ENCODE measurements at places on chromosomes 6 and 20. TPM values are rescaled to one million over a fixed set of nuclear protein-coding genes. Genes with fewer than 3 reads are reported as not detected.
A peak's percentile ranks its signal among the peaks of the same experiment; 100 is the strongest.

Gene PDYN
- not detected for total RNA-seq

- no peak for DNase-seq
These were observed 42.2 kb downstream of the NFATC2 start for GRCh38 chr20:51500311-51500710.

DNA sequence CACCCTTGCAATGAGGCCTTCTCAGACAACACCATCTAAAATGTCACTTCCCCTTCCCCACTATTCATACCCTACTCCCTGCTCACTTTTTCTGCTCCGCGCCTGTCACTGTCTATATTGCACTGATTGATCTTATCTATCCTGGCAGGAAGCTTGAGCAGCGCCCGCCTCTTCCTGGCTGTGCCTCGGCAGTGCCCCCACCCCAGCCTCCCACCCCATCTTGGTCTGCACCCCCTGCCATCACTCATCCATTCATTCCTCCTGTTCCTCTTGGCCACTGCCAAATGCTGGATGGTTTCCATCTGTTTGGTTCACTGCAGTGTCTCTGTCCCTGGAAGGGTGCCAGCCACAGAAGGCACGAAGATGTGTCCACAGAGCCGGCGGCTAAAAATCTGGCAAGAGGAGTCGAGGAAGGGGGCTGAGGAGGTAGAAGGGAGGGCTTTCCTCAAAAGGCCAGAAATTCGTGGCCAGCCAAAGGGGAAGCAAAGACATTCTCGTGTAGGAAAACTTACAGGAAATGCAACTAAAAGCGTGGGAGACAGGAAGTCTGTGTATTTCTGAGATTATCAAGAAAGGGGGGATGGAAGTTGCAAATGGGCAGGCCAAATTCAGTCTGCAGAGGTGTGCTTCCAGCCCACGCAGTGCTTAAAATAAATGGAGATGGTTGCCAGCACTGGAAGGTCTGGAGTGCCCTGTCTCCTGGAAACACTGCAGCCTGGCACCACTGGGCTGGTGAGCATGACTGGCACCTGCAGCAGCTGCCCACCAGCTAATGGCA, 27.6 kb downstream of the SYNJ2 start:
- no peak for DNase-seq

Gene CITED2
- total RNA-seq = 21.4 TPM

- DNase-seq = no peak
These were observed 215.7 kb downstream of the SYNDIG1 start for GRCh38 chr20:24684956-24685691.

- DNase-seq = peak; percentile 62
These were observed 27.1 kb upstream of the ZNF318 start for GRCh38 chr6:43396408-43397149.

- no peak for DNase-seq
These were observed 18.9 kb upstream of the NXT1 start for GRCh38 chr20:23331450-23332350.

Gene SPINT3
- not detected for total RNA-seq

GRCh38 chr20:37881601-37882343, 21.2 kb upstream of the VSTM2L start:
- no peak for DNase-seq

GRCh38 chr20:47370850-47371782, 14.6 kb upstream of the ZMYND8 start:
- no peak for DNase-seq

DNA sequence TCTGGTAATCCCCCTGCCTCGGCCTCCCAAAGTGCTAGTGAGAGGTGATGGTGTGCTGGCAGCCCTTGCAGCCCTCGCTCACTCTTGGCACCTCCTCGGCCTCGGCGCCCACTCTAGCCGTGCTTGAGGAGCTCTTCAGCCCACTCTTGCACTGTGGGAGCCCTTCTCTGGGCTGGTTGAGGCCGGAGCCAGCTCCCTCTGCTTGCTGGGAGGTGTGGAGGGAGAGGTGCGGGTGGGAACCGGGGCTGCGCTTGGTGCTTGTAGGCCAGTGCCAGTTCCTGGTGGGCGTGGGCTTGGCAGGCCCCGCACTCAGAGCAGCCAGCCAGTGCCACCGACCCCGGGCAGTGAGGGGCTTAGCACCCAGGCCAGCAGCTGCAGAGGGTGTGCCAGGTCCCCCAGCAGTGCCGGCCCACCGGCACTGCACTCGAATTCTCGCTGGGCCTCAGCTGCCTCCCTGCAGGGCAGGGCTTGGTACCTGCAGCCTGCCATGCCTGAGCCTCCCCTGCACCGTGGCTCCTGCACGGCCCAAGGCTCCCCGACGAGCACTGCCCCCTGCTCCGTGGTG, 189.0 kb upstream of the ASCC3 start:
- DNase-seq = no peak

GRCh38 chr6:165040440-165040839, 269.0 kb downstream of the C6orf118 start:
- no peak for DNase-seq

DNA sequence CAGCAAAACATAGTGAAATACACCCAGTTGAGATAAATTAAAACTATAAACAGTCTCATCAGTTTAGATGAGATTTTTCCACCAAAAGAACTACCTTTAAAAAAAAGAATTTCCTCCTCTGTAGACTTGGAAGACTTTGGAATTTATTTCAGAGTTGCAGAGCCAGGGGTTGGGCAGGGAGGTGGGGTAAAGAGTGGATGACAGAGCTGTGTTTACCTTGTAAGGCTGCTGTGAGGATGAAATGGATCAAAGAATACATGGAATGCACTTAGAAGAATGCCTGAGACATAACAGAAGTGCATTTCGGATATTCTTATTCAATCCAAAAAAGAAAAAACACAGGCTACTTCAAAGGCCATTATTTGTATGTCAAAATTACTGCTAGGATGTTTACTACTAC, 6.4 kb upstream of the LY86 start:
- no peak for DNase-seq

GRCh38 chr6:44564906-44565524, 177.5 kb downstream of the CDC5L start:
- DNase-seq = no peak

Gene TRIM31
- total RNA-seq = 181 TPM

- DNase-seq = no peak
These were observed 99.5 kb upstream of the ZNFX1 start for GRCh38 chr20:49377326-49377725.

GRCh38 chr6:119250036-119250435, 99.5 kb downstream of the MAN1A1 start:
- DNase-seq = no peak

DNA sequence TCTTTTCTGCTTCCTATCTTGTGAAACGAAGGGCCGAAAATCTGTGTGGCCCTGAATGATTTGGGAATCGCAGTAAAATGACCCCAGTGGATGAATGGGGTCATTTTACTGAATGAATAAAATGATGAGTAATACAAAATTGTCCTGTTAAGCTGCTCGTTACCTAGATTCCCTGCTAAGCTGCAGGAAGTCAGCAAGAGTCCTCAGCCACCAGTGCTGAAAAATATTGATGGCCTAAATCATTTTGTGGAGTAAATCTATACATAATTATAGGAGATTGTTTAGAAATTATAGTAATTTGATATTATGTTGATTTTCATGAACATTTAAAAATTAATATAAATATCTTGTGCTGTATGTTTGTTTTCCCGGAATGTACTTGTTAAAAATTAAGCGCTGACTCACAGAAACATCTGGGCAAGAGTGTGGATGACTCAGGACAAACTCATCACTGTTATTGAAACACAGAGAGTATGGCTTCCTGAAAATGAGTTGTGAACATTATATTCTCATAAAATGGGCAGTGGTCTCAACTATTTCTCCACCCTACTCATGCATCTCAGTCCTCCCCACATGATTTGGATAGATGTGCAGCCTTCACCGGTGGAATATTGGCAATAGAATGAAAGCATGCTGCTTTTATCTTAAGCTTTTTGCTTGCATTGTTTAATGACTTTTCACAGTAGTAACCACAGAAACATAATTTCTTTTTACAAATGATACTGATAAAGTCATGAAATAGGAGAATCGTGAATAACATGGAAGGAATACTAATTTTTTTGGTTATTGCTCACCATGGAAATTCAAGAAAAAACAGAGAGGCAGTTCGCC, 36.2 kb upstream of the RGS17 start:
- no peak for DNase-seq

Gene PROKR2
- total RNA-seq = not detected

DNA sequence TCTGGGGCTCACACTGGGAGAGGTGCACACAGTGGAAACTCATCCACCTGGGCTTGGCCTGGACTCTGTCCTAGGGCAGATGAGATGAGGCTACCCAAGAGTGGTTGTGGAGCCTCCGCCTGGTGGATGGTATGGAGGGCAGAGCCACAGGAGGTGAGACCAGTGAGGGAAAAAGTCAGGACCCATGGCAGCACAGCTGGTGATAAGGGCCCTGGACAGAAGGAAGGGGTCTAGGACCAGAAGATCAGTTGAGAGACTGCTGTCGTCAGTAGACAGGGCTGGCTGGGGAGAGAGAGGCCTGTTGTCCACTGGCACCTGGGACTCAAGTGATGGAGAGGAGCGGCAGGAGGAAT, 29.8 kb downstream of the PLCG1 start:
- no peak for DNase-seq

DNA sequence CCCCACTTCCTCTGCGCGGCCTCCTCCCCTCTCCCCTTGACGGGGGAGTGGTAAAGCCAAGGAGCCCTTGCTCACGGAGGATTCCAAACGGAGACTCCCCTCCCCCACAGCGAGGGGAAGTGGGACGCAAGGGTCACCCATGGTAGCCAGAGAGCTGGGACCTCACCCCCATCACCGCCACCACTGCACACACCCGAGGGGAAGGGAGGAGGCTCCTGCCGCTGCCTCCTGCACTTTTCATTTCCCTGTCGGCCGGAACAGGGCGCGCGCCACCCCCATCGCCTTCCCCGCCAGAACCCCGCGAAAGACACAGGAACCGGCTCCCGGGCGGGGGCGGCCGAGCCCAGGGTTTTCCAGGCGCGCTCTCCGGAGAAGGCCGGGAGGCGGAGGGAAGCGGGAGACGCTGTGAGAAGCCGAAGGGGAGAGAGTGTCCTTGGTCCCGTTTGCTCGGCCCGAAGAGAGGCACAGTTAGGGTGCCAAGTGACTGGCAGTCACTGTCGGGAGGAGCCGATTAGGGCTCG, 789 bp downstream of the CCND3 start:
- DNase-seq = peak; percentile 62

Gene VGLL2
- total RNA-seq = not detected

- DNase-seq = no peak
These were observed 76.5 kb upstream of the TMEM170B start for GRCh38 chr6:11460837-11461661.

Gene LZTS3
- 11.4 TPM for total RNA-seq

DNA sequence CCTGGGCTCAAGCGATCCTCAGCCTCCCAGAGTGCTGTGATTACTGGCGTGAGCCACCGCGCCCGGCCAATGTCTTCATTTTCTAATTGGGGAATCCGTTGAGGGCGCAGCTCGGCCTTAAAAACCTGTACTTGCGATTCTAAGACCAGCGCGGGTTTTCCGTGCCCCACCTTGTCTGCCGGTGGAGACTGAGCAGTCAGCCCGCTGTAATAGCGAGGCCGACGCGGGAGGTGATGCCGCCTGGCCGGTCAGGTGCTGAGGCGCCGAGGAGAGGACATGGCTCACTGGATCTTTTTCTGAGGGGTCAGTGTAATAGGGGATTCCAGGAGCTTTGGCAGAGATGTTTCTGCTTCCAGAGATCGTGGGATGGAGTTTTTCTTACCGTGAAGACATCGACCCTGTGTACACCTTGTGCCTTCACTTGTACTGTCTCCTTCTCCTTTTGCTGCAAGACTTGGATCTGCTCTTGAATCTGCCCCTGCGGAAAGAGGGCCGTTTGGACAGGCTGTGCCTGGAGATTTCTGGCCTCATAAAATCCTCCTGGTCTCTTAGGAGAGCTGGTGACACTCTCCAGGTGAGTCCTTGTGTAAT, 1.5 kb downstream of the TRIM31 start:
- no peak for DNase-seq

Gene C6orf163
- total RNA-seq = 5.9 TPM

All from Calu3 (cell line).